Esophagus squamous epithelium (tissue), 5 donors: ENCODE measurements at places on chromosomes 7 and 10. TPM values are rescaled to one million over a fixed set of nuclear protein-coding genes. Genes with fewer than 3 reads are reported as not detected.
A peak's percentile ranks its signal among the peaks of the same experiment; 100 is the strongest.

The PNLIPRP2 gene
- total RNA-seq: not detected

The LIPK gene
- 3.3 TPM for total RNA-seq

DNA sequence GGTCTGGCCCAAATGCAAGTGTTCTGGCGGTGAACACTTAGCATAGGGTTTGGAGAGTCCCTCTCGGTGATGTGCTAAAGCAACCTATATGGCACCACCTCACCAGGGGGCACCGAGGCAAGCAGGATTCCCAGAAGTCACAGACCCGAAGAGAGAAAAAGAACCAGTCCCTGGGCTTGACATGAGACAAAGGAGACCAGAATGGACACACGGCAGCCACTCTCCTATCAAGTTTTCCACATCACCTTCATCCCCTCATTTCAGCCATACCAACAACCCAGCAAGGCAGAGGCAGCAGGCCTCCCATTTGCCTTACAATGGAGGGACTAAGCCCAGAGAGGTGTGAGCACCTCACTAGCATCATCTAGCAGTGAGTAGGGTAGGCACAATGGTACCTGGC, 19.7 kb downstream of the GPRIN2 start:
- no peak for DNase-seq
- no peak overlapping the region for H3K4me3 ChIP-seq
- H3K4me1 ChIP-seq: peaks cover 10% of the 10 kb centered on the region
- H3K36me3 ChIP-seq: no peaks in the 10 kb centered on the region

DNA sequence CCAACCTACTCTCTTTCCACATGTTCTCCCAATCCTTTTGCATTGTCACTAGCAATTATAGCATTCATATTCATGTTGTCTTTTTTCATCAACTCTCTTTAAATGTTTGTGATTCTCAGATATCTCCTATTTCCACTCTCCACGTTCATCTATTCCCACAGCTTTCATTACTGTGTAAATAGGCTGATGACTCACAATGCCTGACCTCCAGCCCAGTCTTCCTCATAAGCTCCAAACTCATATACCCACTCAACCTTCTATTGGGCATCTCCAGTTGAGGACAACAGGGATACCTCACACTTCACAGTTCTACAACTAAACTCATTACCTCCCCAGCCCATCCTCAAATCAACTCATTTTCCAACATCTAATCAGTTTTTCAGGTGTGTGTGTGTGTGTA, 194.1 kb downstream of the DGKI start:
- DNase-seq: no peak

The NUDCD3 gene
- 33.5 TPM for total RNA-seq

The PDZD7 gene
- 0.26 TPM for total RNA-seq

The IL15RA gene
- total RNA-seq: 7.1 TPM

The BMI1 gene
- total RNA-seq: 9.6 TPM

The CYP17A1 gene
- not detected for total RNA-seq

DNA sequence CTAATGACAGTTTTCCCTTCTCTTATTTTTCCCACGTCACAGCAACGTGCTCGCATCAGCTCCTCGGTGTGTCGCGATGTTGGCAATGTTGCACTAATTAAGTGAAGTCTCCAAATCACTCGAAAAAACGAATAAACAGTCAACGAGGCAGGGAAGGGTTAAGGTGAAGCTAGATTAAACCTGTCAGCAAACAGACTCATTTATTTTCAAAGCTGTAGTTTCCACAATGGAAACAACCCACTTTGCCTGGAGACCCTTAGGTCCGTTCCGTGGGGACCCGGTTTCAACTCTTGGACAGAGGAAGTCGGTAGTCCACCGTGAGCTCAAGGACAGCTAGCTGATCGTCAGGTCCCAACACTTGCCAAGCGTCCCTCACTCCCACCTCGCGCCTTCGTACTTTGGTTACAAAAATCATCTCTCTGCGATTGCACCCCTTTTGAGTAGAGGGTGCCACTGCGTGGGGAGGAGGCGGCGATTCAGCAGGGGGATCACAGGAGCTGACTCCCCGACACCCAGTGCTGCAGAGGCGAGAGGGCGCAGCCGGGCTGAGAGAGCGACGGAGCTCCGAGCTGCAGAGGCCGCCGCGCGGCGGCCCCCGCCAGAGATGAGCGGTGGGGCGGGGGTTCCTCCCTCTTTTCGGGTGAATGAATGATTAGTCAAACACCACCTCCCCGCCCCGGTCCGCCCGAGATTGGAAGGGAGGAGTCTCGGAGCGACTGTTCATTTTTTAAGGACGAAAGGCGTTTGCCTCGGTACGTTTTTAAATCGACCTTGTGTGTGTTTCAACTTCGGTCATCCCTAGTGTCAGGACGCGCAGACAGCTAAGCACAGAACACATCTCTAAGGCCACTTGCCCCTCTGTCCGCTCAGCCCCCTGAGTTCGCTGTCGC, 1.3 kb upstream of the BMPER start:
- H3K27me3 ChIP-seq: peaks cover 86% of the 10 kb centered on the region
- no peaks in the 10 kb centered on the region for H3K36me3 ChIP-seq
- peak overlapping the region; percentile 26 for H3K27ac ChIP-seq
- H3K4me3 ChIP-seq: peak overlapping the region; percentile 33

The CDC14C gene
- total RNA-seq: not detected

DNA sequence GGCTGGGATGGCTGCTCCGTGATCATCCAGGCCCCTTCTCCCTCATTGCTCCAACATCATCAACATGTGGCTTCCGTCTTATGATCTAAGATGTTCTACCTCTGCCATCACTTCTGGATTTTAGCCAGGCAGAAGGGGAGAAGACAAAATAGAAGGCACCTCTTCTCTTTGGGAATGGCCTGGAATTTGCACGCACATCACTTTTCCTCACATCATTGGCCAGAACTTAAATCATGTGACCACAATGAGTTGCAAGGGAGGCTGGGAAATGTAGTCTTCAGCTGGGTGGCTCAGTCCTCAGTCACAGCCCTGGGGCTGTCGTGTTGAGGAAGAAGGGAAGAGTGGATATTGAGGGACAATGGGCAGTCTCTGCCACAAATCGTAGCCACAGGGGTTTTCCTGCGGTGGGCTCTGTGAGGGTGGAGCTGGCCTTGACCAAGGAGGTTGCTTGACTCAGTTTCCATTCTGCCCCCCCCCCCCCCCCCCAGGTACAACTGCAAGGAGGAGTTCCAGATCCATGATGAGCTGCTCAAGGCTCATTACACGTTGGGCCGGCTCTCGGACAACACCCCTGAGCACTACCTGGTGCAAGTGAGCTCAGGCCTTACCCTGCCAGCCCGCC, 50.3 kb downstream of the PALD1 start:
- DNase-seq: no peak
- H3K4me3 ChIP-seq: no peak overlapping the region
- no peaks in the 10 kb centered on the region for H3K4me1 ChIP-seq
- no peaks in the 10 kb centered on the region for H3K36me3 ChIP-seq
- H3K27ac ChIP-seq: no peak overlapping the region
- no peaks in the 10 kb centered on the region for H3K27me3 ChIP-seq

GRCh38 chr7:47300472-47301104, 281.3 kb downstream of the TNS3 start:
- H3K27ac ChIP-seq: no peak overlapping the region
- no peaks in the 10 kb centered on the region for H3K27me3 ChIP-seq
- H3K4me1 ChIP-seq: peaks cover 14% of the 10 kb centered on the region
- H3K4me3 ChIP-seq: no peak overlapping the region
- no peaks in the 10 kb centered on the region for H3K36me3 ChIP-seq
- DNase-seq: no peak

DNA sequence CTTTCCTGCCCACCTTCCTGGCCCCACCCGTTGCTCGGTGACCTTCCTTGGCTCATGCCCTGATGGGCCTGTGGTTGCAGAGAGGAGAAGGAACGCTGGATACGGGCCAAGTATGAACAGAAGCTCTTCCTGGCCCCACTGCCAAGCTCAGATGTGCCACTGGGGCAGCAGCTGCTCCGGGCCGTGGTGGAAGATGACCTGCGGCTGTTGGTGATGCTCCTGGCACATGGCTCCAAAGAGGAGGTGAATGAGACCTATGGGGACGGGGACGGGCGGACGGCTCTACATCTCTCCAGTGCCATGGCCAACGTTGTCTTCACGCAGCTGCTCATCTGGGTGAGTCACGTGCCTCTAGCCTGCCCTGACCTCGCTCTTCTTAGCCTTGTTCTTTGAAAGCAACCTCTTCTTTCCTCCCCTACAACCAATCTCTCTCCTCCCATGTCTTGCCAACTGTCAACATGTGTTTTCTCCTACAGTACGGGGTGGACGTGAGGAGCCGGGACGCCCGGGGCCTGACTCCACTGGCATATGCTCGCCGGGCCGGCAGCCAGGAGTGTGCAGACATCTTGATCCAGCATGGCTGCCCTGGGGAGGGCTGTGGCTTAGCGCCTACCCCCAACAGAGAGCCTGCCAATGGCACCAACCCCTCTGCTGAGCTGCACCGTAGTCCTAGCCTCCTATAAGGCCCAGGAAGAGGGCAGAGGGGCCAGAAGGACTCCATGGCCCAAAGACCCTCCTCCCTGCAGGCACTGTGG, 24.1 kb downstream of the GBX1 start:
- no peak overlapping the region for H3K27ac ChIP-seq
- no peak overlapping the region for H3K4me3 ChIP-seq
- DNase-seq: no peak
- peaks cover 31% of the 10 kb centered on the region for H3K36me3 ChIP-seq

The PGAM2 gene
- total RNA-seq: 1.3 TPM

DNA sequence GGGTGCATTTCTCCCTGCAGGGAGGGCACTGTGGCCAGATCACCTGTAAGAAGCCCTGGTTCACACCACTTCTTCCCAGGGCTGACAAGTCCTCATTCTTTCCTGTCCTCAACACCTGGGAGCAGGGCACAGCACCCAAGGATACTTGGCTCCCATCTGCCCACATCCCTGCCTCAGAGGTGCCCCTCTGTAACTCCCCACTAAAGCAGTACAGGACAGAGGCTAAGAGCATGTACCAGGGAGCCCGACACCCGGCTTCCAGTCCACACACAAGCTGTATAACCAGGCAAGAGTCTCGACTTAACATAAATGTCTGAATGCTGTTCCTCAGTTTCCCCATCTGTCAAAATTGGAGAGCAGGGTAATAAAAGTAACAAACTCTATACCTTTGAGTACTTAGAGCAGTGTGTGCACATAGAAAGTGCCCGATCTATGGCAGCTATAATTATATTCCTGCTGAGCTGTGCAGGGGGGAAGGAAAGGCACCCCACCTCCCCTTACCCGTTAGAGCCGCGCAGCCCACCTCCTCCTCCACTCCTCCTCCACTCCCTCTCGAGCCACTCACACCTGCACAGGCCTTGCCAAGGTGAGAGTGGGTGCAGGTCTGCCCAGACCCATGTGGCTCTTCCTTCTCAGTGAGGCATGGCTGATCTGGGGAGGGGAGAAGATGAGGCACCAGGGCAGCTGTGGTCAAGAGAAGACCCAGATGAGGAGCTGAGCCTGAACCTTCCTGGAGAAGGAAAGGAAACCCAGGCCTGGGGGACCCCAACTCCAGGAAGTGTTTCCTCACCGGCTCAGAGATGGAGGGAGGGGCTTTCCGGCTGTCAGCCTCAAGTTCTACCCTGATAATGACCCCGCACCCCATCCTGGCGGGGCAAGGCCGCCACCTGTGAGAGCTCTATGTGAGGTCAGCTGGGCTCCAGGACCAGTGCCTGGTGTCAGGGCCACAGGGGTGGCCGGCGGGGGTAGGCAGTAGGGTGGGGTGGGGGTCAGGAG, 22.6 kb downstream of the PODXL start:
- H3K27ac ChIP-seq: no peak overlapping the region
- no peaks in the 10 kb centered on the region for H3K27me3 ChIP-seq
- no peak overlapping the region for H3K4me3 ChIP-seq
- peaks cover 8% of the 10 kb centered on the region for H3K4me1 ChIP-seq
- no peak for DNase-seq

The SPDYE9 gene
- total RNA-seq: not detected

DNA sequence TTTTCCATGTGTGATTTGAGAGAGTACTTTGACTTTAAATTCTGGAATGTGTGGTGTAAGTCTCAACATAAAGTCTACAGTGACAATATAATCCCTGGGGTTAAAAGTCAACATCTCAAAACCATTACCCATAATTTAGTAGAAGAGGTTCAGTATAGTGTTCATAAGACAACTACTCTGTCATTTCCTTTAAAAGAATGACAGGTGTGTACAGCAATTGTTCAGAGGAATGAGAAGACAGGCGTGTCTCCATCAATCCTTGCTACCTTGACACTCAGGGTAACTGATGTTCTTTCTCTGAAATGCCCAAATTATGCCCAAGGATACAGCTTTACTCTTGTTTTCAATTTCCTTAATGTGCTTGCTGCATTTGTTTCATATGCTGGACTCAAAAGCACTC, 256.4 kb downstream of the DYNC1I1 start:
- H3K4me3 ChIP-seq: no peak overlapping the region
- no peak overlapping the region for H3K27ac ChIP-seq
- H3K27me3 ChIP-seq: no peaks in the 10 kb centered on the region
- no peak for DNase-seq
- no peaks in the 10 kb centered on the region for H3K4me1 ChIP-seq

The GRB10 gene
- 3.5 TPM for total RNA-seq

GRCh38 chr10:84951616-84952015, 623.2 kb downstream of the CCSER2 start:
- DNase-seq: no peak
- H3K27ac ChIP-seq: no peak overlapping the region
- H3K4me3 ChIP-seq: no peak overlapping the region
- no peaks in the 10 kb centered on the region for H3K4me1 ChIP-seq
- H3K36me3 ChIP-seq: no peaks in the 10 kb centered on the region
- no peaks in the 10 kb centered on the region for H3K27me3 ChIP-seq

GRCh38 chr10:33632432-33632831, 298.0 kb upstream of the NRP1 start:
- DNase-seq: no peak

DNA sequence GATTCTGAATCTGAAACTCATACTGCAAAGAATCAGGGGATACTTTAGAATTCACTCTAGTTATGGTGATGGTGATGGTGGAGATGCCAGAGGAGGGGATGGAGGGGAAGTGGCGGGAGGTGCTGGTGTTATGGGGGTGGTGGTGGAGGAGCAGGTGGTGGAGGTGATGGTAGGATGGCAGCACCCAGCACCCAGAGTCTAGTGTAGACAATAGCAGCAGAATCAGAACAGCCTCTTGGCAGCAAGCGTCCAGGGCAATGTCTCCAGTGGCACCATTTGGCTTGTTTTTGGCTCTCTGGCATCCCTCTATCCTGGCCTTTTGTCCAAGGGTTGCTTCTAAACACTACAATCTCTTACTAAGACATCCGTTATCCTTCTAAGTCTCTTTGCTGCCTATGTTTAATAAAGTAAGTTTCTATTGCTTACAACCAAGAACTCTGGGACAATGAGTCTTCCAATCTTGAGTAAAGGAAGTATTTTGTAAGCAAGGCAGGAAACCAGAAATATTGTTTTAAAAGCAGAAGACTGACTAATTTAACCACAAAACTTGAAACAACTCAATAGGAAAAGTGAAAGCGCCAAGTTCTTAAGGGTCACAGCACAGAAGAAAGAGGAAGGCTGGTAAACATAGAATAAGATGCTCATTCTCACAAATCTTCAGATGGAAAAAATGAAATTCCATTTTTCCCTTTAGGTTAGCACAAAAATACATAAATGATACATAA, 42.4 kb upstream of the GDF10 start:
- peaks cover 29% of the 10 kb centered on the region for H3K27me3 ChIP-seq
- no peaks in the 10 kb centered on the region for H3K36me3 ChIP-seq
- H3K4me1 ChIP-seq: no peaks in the 10 kb centered on the region
- no peak overlapping the region for H3K4me3 ChIP-seq
- peak overlapping the region; percentile 14 for H3K27ac ChIP-seq
- DNase-seq: no peak
